CD4-positive, alpha-beta memory T cell (primary cell): ENCODE measurements at places on chromosomes 16 and 17. TPM values are rescaled to one million over a fixed set of nuclear protein-coding genes. Genes with fewer than 3 reads are reported as not detected.

- no peaks in the 10 kb centered on the region for H3K36me3 ChIP-seq
- no peak overlapping the region for H3K4me3 ChIP-seq
- peak; percentile 54 for DNase-seq
- H3K27me3 ChIP-seq: no peaks in the 10 kb centered on the region
- no peaks in the 10 kb centered on the region for H3K4me1 ChIP-seq
- H3K27ac ChIP-seq: no peak overlapping the region
Observed at GRCh38 chr17:34420254-34420766, 57.3 kb upstream of the CCL1 start.

GRCh38 chr17:43210576-43210975 lies 1.1 kb upstream of the TMEM106A start:
- no peak overlapping the region for H3K4me3 ChIP-seq
- H3K4me1 ChIP-seq: peaks cover 22% of the 10 kb centered on the region
- peak overlapping the region; percentile 87 for H3K27ac ChIP-seq

DNA sequence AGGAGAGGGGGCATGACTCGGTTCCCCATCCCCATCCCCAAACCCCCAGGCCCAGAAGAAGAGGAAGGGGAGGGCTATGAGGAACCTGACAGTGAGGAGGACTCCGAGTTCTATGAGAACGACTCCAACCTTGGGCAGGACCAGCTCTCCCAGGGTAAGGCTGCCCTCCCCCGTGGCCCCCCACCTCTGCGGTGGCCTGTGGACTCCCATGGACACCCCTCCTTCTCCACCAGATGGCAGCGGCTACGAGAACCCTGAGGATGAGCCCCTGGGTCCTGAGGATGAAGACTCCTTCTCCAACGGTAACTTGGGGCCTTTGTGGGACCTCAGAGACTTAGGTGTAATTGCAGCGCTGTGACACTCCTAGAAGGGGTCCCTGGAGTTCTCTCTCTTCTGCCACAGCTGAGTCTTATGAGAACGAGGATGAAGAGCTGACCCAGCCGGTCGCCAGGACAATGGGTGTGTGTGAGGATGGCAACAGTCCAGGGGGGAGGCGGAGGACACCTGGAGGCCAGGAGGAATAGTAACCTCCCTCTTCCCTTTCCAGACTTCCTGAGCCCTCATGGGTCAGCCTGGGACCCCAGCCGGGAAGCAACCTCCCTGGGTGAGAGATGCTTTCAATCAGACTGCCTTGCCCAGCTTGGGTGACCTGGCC lies 5.6 kb downstream of the CD19 start:
- peaks cover 14% of the 10 kb centered on the region for H3K4me1 ChIP-seq
- no peaks in the 10 kb centered on the region for H3K27me3 ChIP-seq
- DNase-seq: no peak
- H3K27ac ChIP-seq: no peak overlapping the region
- H3K4me3 ChIP-seq: no peak overlapping the region

DNA sequence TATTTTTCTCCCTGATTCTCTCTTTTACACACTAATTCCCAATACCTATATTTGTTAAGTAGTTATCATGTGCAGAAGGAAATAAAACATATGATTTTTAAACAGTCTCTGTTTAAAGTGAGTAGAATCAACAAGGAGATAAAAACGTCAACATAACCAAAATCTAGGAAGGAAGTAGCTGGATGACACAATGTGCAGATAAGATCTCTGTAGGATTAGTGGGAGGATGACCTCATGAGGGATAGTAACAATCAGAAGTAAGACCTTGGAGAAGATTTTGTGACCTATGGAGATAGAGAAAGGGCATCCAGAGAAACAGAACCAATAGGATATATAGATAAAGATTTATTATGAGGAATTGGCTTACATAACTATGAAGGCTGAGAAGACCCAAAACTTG lies 262.6 kb upstream of the CDH11 start:
- no peak overlapping the region for H3K27ac ChIP-seq
- DNase-seq: no peak
- no peaks in the 10 kb centered on the region for H3K4me1 ChIP-seq
- no peaks in the 10 kb centered on the region for H3K36me3 ChIP-seq
- H3K27me3 ChIP-seq: no peaks in the 10 kb centered on the region

DNA sequence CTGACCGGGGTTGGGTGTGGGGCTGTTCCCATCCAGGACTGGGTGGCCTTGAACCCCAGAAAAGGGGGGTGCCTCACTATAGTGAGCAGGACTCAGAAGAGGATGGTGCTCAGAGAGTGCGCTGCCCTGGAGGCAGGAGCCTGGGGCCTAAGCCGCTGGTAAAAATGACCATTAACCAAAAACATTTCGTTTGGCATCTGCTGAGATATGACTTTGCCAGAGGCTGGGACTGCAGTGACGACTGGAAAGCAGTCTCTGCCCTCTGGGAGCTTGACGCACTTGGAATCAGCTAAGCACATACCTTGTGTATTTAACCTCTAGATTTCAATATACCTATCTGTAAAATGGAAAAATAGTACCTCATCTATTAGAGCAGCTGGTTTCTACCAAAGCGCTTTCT lies 7.2 kb upstream of the CRHR1 start:
- DNase-seq: no peak
- H3K36me3 ChIP-seq: no peaks in the 10 kb centered on the region
- H3K4me3 ChIP-seq: no peak overlapping the region

- no peaks in the 10 kb centered on the region for H3K27me3 ChIP-seq
- H3K4me3 ChIP-seq: no peak overlapping the region
Observed at GRCh38 chr17:79341222-79341780, 266.7 kb downstream of the ENGASE start.

GRCh38 chr17:78692460-78693010 lies 89.5 kb downstream of the CYTH1 start:
- no peak for DNase-seq
- no peak overlapping the region for H3K27ac ChIP-seq
- H3K36me3 ChIP-seq: peaks cover 95% of the 10 kb centered on the region

GRCh38 chr17:75273977-75274708 lies 3.1 kb upstream of the MIF4GD start:
- H3K4me1 ChIP-seq: peaks cover 27% of the 10 kb centered on the region
- no peak for DNase-seq
- no peak overlapping the region for H3K27ac ChIP-seq
- no peaks in the 10 kb centered on the region for H3K27me3 ChIP-seq

DNA sequence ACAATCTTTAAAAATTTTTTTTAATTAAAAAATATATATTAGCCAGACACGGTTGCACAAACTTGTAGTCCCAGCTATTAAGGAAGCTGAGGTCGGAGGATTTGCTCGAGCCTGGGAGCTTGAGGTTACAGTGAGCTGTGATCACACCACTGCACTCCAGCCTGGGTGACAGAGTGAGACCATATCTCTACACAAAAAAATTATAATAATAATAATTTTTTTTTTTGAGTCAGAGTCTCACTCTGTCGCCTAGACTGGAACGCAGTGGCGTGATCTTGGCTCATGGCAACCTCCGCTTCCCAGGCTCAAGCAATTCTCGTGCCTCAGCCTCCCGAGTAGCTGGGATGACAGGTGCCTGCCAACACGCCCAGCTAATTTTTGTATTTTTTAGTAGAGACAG lies 23.8 kb downstream of the LITAF start:
- H3K4me3 ChIP-seq: no peak overlapping the region
- no peak for DNase-seq
- no peaks in the 10 kb centered on the region for H3K27me3 ChIP-seq
- H3K4me1 ChIP-seq: peaks cover 69% of the 10 kb centered on the region
- peak overlapping the region; percentile 29 for H3K27ac ChIP-seq

DNA sequence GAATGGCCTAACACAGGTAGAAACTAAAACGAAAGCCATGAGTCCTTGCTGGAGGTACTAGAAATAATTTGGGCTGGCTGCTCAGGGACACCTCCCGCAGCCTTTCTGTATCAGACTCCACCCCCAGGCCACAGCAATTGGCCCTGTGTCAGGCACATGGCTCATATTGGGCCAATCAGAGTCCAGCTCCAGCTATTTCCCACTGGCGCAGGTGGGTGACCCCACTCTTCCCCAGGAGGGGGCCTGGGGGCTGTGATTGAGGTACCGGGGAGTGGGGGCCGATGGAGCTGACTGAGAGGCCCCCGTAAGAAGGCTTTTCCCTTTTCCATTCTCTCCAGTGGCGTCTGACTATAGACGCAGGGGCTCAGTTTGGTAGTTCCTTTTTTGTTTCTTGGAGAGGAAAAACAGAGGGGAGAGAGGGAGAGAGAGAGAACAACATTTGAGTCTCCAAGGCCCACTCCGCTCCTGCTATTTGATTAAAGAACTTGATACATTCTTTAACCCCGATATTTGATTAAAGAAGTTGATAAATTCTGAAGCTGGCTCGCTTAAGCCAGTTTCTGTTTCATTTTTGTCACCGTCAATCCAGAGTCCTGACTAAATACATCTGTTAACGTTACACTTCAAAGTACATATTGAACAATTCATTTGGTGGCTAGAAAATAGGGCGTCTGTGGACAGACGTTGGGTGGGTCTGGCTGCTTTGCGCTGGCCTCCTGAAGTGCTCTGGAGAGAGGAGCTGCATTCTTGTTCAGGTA lies 26.3 kb downstream of the FOXL1 start:
- H3K27me3 ChIP-seq: no peaks in the 10 kb centered on the region
- H3K27ac ChIP-seq: peak overlapping the region; percentile 43
- no peaks in the 10 kb centered on the region for H3K4me1 ChIP-seq
- H3K4me3 ChIP-seq: peak overlapping the region; percentile 79
- DNase-seq: peak; percentile 60

DNA sequence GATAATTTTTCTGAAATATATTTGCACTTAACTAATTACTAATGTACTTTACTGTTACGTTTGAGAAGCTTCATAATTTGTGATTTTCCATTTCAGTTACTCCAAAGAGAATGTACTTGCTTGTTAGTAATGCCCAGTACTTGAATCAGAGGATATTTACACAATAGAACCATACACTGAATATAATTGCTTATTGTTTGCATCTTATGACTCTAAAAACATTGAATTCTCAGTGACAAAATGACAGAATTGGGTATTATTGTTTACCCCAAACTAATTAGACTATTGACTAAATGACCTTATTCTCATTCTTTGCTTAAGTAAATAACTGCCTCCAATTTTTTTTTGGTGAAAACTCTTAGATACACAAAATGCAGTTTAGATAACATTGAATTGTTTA lies 8.9 kb downstream of the CCP110 start:
- H3K27me3 ChIP-seq: no peaks in the 10 kb centered on the region
- H3K4me3 ChIP-seq: no peak overlapping the region
- no peaks in the 10 kb centered on the region for H3K4me1 ChIP-seq

GRCh38 chr17:74769856-74770497 lies 6.2 kb downstream of the NAT9 start:
- H3K4me3 ChIP-seq: no peak overlapping the region
- H3K27me3 ChIP-seq: no peaks in the 10 kb centered on the region
- peaks cover 79% of the 10 kb centered on the region for H3K36me3 ChIP-seq
- peaks cover 23% of the 10 kb centered on the region for H3K4me1 ChIP-seq
- peak overlapping the region; percentile 46 for H3K27ac ChIP-seq
- DNase-seq: peak; percentile 25

DNA sequence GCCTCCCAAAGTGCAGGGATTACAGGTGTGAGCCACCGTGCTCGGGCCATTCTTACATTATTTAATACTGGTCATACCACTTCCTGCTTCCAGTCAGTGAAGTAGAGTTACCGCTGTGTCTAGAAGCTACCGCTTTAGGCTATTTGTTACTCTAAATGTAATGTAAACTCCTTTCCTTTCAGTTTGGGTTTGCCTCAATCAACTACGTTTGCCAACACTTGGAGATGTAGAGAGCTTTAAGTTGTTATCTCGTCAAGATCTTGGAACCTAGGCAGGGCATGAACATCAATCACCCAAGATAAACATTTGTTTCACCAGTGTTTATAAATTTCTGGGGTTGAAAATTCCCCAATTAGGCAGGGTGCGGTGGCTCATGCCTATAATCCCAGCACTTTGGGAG lies 275.9 kb downstream of the STX8 start:
- H3K27me3 ChIP-seq: no peaks in the 10 kb centered on the region
- DNase-seq: no peak

DNA sequence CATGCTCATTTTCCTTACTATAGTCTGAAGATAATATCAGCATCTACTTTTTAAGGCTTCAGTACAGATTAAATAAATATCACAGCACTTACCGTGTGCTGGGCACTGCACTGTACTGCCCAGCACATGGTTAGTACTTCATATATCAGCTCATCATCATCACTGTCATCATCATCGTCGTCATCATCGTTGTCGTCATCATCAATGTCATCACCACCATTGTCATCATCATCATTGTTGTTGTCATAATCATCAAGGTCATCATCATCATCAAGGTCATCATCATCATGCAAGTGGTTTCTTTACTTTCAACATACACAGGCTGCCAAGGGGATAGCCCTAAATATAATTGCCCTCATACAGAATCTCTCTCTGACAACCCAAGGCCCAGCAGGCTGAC lies 275.1 kb downstream of the ABCC12 start:
- no peaks in the 10 kb centered on the region for H3K36me3 ChIP-seq
- no peaks in the 10 kb centered on the region for H3K4me1 ChIP-seq
- no peak for DNase-seq
- H3K4me3 ChIP-seq: no peak overlapping the region
- H3K27ac ChIP-seq: no peak overlapping the region

GRCh38 chr16:88453217-88453531 lies at the start of gene ZFPM1:
Gene ZFPM1, plus strand, starts transcription at chr16:88453280. Its CDS starts 359 bp downstream, at chr16:88453639.
- H3K36me3 ChIP-seq: no peaks in the 10 kb centered on the region
- H3K4me3 ChIP-seq: peak within 1 kb of the TSS; percentile 84
- peak within 1 kb of the TSS; percentile 74 for H3K27ac ChIP-seq
- peaks cover 33% of the 10 kb centered on the region for H3K4me1 ChIP-seq

GRCh38 chr17:6786618-6787017 lies 10.6 kb downstream of the FBXO39 start:
- no peak for DNase-seq
- no peaks in the 10 kb centered on the region for H3K27me3 ChIP-seq

DNA sequence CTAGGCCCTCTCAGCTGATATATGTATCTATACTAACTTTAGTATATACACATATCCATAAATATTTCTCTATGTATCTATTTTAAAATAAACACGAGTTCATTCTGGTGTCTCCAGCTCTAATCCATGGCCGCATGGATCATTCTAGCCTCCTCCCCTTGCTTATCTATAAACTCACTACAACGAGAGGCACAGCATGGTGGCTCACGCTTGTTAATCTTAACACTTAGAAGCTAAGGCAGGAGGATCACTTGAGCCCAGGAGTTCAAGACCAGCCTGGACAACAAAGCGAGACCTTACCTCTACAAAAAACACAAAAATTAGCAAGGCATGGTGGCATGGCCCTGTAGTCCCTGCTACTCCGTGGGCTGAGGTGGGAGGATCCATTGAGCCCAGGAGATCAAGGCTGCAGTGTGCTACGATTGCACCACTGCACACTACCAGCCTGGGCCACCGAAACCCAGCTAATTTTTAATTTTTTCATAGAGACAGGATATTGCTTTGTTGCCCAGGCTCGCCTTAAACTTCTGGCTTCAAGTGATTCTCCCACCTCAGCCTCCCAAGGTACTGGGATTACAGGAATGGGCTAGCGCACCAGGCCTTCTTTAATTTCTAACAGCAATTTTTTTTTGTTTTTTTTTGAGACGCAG lies 3.9 kb upstream of the ZNF207 start:
- H3K27ac ChIP-seq: no peak overlapping the region
- H3K27me3 ChIP-seq: no peaks in the 10 kb centered on the region
- no peak overlapping the region for H3K4me3 ChIP-seq
- H3K4me1 ChIP-seq: peaks cover 23% of the 10 kb centered on the region

The TANC2 gene
- 37.8 TPM for total RNA-seq

The TOX3 gene
- not detected for total RNA-seq

The PPP1R1B gene
- total RNA-seq: not detected

The CCL13 gene
- total RNA-seq: not detected

The SMPD3 gene
- 3.1 TPM for total RNA-seq

The SULT1A4 gene
- total RNA-seq: 3.8 TPM

The CHMP6 gene
- total RNA-seq: 41.4 TPM

The KRT12 gene
- total RNA-seq: not detected

The DYNC1LI2 gene
- 73.2 TPM for total RNA-seq

The C17orf58 gene
- 1.3 TPM for total RNA-seq

The INCA1 gene
- total RNA-seq: 0.36 TPM

The GRN gene
- total RNA-seq: 50.0 TPM

The NPIPB13 gene
- 20.0 TPM for total RNA-seq

The PYY gene
- not detected for total RNA-seq

The TNFRSF12A gene
- total RNA-seq: 0.73 TPM
